ENCODE measurements at places on chromosomes 1 and 21. TPM values are rescaled to one million over a fixed set of nuclear protein-coding genes. Genes with fewer than 3 reads are reported as not detected.

CCDC17 gene
- 0.83 TPM for total RNA-seq

KCNE2 gene
- total RNA-seq = not detected

DCAF8 gene
- total RNA-seq = 175 TPM

LCE2C gene
- total RNA-seq = not detected

PDC gene
- not detected for total RNA-seq

OLIG2 gene
- total RNA-seq = not detected

SCYL3 gene
- 10.4 TPM for total RNA-seq

TNFRSF9 gene
- total RNA-seq = not detected

SDCCAG8 gene
- total RNA-seq = 24.5 TPM

Data from esophagus muscularis mucosa (tissue), 4 donors.